ENCODE measurements at places on chromosomes 3 and 15. TPM values are rescaled to one million over a fixed set of nuclear protein-coding genes. Genes with fewer than 3 reads are reported as not detected.

TM4SF18 gene
- 81.6 TPM for total RNA-seq

ROBO2 gene
- 0.42 TPM for total RNA-seq

GOLGA6L6 gene
- total RNA-seq = not detected

PPM1M gene
- 15.9 TPM for total RNA-seq

SNTN gene
- not detected for total RNA-seq

KBTBD13 gene
- not detected for total RNA-seq

TICRR gene
- total RNA-seq = 9.2 TPM

CHRNA3 gene
- total RNA-seq = not detected

MNS1 gene
- 1.5 TPM for total RNA-seq

SEMA3G gene
- total RNA-seq = 6.4 TPM

FBN1 gene
- 70.3 TPM for total RNA-seq

OR5K2 gene
- total RNA-seq = not detected

USP3 gene
- total RNA-seq = 39.5 TPM

NFKBIZ gene
- 22.4 TPM for total RNA-seq

SLC2A2 gene
- total RNA-seq = not detected

ZPLD1 gene
- total RNA-seq = 0.07 TPM

All from pulmonary artery endothelial cell (primary cell).